ENCODE measurements at places on chromosomes 13 and 19.

DNA sequence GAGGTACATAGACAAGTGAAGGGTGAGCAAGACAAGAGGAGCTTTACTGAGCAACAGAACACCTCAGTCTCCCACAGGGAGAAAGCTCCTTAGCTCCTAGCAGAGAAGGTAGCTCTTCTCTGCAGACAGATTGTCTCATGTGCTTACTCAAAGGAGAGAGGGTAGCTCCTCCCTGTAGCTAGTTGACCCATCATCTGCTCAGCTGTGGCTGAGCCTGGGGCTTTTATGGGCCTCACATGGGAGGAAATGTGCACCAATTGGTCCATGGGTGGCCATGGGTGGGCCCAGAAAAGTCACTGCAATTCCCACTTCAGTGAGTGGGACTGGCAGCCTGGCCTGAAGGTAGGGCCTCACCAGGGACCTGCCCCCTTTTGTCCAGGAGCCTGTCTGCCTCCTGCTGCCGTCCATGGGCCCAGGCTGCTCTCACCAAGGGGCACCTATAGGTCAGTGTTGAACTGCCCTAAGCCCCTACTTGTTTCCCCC lies 246.2 kb downstream of the GPC6 start:
- DNase-seq: no peak

DNA sequence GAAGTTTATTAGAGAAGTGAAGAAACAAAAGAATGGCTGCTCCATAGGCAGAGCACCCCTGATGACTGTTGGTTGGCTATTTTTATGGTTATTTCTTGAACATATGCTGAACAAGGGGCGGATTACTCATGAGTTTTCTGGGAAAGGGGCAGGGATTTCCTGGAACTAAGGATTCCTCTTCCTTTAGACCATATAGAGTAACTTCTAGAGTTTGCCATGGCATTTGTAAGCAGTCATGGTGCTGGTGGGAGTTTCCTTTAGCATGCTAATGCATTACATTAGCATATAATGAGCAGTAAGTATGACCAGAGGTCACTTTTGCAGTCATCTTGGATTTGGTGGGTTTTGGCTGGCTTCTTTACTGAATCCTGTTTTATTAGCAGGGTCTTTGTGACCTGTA lies 38.7 kb upstream of the PCDH8 start:
- DNase-seq: no peak

- no peak for DNase-seq
Observed at GRCh38 chr13:72204291-72204690, 337.3 kb upstream of the DACH1 start.

GRCh38 chr19:28878862-28879566 lies 333.9 kb downstream of the UQCRFS1 start:
- DNase-seq: peak; percentile 60

DNA sequence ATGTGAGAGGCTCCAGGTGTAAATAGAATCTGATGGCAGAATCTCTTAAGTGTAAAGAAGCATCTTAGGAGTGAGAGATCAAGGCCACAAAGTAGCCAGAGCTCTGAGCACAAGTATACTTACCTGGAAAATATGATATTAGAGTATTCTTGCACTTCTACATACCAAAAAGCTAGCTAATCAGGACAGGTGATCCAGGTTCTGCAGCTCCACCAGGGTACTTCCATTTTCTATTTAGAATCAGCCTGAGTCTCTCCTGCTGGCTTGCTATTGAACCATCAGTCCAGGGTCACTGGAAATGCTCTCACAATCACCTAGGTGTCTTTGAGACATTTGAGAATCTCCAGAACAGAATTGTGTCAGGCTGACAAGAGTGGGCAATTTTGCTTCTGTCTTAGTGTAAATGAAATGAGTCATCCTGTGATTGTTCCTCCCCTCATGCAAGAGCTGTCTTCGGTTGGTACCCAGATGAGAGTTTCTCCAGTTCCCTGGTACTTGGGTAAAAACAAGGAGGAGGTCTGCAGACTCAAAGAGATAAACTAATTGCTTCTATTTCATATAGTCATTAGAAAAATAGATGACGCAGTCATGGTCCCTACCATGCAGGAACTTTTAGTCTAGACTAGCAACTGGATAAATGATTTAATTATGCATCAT lies 14.6 kb downstream of the ZNF254 start:
- no peak for DNase-seq
